NCI-H1092 (cell line): ENCODE measurements at places on chromosomes 13 and 19.

- DNase-seq: no peak
Measured at GRCh38 chr13:42380420-42381164, 108.6 kb downstream of the AKAP11 start.

- peak; percentile 72 for DNase-seq
Measured at GRCh38 chr19:6048793-6049405, 61.4 kb downstream of the RFX2 start.

DNA sequence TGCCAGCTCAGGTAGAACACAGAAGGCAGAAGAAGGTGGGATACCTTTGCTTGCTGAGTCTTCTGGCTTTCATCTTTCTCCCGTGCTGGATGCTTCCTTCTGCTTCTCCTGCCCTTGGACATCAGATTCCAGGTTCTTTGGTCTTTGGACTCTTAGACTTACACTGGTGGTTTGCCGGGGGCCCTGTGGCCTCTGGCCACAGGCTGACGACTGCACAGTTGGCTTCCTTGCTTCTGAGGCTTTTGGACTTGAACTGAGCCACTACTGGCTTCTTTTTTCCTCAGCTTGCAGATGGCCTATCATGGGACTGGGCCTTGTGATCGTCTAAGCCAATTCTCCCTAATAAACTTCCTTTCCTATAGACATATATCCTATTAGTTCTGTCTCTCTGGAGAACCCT lies 19.8 kb upstream of the ZNF331 start:
- DNase-seq: no peak

GRCh38 chr19:12681074-12681987 lies at the start of gene DHPS:
Gene DHPS, minus strand, starts transcription at chr19:12681880. Its CDS starts 114 bp downstream, at chr19:12681766.
- peak; percentile 97 for DNase-seq

GRCh38 chr13:102355251-102355650 lies 46.6 kb downstream of the FGF14 start:
- DNase-seq: no peak
